ENCODE measurements at places on chromosomes 1 and 21. TPM values are rescaled to one million over a fixed set of nuclear protein-coding genes. Genes with fewer than 3 reads are reported as not detected.

Gene OLFML2B
- total RNA-seq: not detected

Gene ERG
- not detected for total RNA-seq

Gene PTPRF
- 0.37 TPM for total RNA-seq

Gene ANKRD45
- total RNA-seq: not detected

Gene DMRTA2
- total RNA-seq: not detected

Gene RGS16
- total RNA-seq: 1.9 TPM

Gene THBS3
- total RNA-seq: 23.6 TPM

- no peak for DNase-seq
Observed at GRCh38 chr1:201414051-201414738, 7.3 kb downstream of the TNNI1 start.

DNA sequence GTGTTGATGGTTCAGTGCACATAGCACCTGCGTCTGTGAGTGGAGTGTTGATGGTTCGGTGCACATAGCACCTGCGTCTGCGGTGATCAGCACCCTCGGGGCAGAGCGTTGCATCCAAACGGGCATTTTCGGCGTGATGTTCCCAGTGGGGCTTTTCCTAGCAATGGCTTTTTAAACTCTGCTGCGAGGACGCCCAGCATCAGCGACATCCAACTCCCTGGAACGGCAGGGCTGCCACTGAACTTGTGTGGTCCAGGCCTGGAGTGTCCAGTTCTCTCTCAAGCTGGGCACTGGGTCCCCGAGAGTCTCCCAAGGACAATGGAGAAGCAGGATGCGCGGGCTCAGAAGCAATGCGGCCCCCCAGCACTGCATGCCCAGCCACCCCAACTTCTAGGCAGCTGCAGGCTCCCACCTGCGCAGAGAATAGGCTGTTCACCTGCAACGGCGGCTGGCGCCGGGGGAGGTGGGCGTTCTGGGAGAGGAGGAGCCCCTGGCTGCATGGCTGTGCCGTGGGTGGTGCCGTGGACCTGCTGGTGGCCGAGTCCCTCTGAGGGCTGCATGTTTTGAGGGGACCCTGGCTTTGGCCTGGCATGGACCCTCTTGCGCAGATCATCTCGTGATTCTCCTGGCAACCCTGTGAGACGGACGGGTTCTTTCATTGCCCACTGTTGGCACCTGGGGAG, 10.1 kb upstream of the C1orf174 start:
- no peak for DNase-seq

- no peak for DNase-seq
Observed at GRCh38 chr1:42179900-42180329, 15.4 kb upstream of the GUCA2A start.

Measured in activated CD4-positive, alpha-beta T cell treated with anti-CD3 and anti-CD28 coated beads, Interleukin-2, amount 10 ng/mL, durations not matched to agents 7 days and 5 days (primary cell).